GM10248 (cell line): ENCODE measurements at places on chromosomes 3 and 15.

DNA sequence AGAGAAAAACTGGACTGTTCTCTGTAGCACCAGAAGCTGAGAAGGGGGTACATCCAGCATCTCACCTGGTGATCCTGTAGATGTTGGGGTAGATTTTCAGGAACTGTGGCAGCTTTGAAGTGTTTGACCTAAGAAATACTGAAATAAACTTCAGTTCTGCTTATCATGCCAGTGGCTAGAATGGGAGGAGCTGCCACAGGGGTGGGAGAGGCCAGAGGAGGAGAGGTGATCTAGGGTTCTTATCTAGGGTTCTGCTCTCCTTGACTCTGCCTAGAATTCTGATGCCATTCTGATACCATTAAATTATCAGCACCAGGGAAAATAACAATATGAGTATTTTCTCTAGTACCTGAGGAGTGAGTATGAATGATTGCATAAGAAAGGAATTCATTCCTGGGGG is 10.2 kb upstream of the CPOX start:
- DNase-seq, result no peak

DNA sequence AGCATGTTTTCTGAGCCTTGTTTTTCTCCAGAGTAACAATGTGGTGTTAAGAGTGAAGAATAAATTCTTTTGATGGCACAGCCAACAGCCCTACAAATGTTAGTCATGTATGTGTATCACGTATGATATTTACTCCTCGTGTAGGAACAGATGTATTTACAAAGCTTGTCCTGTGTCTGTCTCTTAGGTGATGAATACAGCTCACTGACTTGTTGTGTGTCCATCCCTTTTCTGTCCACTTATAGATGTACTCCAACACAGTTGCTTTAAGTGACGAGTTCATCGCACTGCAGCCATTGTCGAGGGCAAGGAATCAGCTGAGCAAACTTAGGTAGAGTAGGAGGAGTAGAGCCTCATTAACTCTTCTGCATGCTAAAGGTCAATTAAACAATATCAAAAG is 78.1 kb downstream of the DCUN1D1 start:
- DNase-seq, result no peak

GRCh38 chr15:39793923-39794322 is 11.3 kb upstream of the FSIP1 start:
- no peak for DNase-seq

DNA sequence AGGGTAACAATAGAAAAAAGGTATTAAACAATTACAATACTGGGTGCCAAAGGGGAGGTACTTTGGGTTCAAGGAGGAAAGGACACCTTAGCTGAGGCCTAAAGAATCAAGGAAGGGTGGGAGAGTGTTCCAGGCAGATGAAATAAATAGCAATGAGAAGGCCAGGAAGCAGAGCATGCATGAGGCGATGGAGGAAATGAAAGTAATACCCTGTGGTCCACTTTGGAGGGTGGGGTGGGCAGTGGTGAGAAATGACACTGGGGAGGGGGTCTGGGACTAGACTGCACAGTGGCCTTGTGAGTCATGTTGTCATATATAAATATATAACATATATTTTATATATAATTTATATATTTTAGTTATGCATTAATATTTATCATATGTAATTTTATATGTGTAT is 55.9 kb downstream of the BHLHE40 start:
- DNase-seq, result no peak

GRCh38 chr15:98699591-98700424 is 51.5 kb downstream of the IGF1R start:
- DNase-seq, result no peak

- no peak for DNase-seq
Measured at GRCh38 chr15:75631935-75632334, 6.4 kb upstream of the SNUPN start.
